ENCODE measurements at places on chromosomes 3 and 15. TPM values are rescaled to one million over a fixed set of nuclear protein-coding genes. Genes with fewer than 3 reads are reported as not detected.

PGBD4 gene
- total RNA-seq, result 1.2 TPM

LSMEM2 gene
- total RNA-seq, result not detected

HTR3E gene
- not detected for total RNA-seq

GPX1 gene
- total RNA-seq, result 319 TPM

TMIE gene
- total RNA-seq, result not detected

HRG gene
- not detected for total RNA-seq

ANKRD63 gene
- total RNA-seq, result not detected

SH3BP5 gene
- total RNA-seq, result 82.4 TPM

DHX36 gene
- total RNA-seq, result 128 TPM

WNT5A gene
- total RNA-seq, result 6.5 TPM

ZKSCAN7 gene
- 2.5 TPM for total RNA-seq

ZNF385D gene
- 81.3 TPM for total RNA-seq

GRCh38 chr3:42681361-42682038 is 3.8 kb upstream of the KLHL40 start:
- no peaks in the 10 kb centered on the region for H3K27me3 ChIP-seq
- H3K4me3 ChIP-seq, result no peak overlapping the region
- peaks cover 17% of the 10 kb centered on the region for H3K4me1 ChIP-seq
- no peak for DNase-seq

DNA sequence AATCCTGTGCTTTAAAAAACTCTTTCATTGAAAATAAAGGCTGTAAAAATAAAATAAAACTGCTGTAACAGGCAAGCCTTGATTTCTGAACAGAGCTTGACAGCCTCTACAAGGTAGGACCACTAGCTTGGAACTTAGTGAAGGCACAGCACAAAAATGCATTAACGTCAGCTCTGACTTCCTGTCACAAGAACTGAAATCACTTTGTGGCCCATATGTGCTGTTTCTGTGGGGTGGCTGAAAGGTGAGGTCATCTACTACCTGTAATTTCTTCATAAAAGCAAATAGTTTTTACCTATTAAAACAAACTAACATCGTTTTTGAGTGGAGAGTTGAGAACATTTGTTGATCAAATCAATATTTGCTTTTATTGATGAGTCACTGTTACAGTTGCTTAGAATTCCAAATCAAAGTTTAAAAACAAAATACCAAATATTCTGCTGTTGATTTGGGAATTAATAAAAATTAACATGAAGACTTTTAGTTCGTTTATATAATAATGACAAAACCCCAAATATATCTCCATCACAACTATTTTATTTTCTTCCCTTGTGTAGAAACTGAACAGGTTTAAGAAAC is 1034.1 kb downstream of the MCTP2 start:
- H3K27me3 ChIP-seq, result no peaks in the 10 kb centered on the region
- peaks cover 27% of the 10 kb centered on the region for H3K4me1 ChIP-seq
- DNase-seq, result no peak
- H3K36me3 ChIP-seq, result no peaks in the 10 kb centered on the region
- peak overlapping the region; percentile 84 for H3K27ac ChIP-seq
- no peak overlapping the region for H3K4me3 ChIP-seq

- DNase-seq, result no peak
- H3K27me3 ChIP-seq, result no peaks in the 10 kb centered on the region
- no peaks in the 10 kb centered on the region for H3K36me3 ChIP-seq
- H3K4me3 ChIP-seq, result no peak overlapping the region
These were observed 146.0 kb downstream of the ARPP21 start for GRCh38 chr3:35785234-35785888.

GRCh38 chr3:193702967-193703366 is 110.0 kb downstream of the OPA1 start:
- H3K27ac ChIP-seq, result peak overlapping the region; percentile 67
- DNase-seq, result no peak
- peaks cover 38% of the 10 kb centered on the region for H3K4me1 ChIP-seq
- no peak overlapping the region for H3K4me3 ChIP-seq
- H3K27me3 ChIP-seq, result no peaks in the 10 kb centered on the region
- no peaks in the 10 kb centered on the region for H3K36me3 ChIP-seq

DNA sequence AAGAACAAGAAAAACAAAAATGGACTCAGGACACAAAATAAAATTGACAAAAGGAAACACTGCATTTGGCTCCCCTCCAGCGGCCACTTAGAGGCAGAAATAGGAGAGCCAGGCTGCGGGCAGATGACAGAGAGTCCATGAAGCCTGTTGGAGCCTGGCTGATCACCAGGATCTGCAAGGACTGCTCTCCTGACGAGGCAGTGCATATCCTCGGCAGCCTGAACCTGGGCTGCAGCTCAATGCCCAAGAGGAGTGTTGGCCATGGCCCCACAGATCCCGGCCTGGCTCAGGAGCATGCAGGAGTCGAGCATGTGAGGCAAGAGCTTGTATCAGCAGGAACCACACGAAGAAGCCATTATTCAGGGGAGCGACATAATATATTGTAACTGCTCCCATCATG is 199.8 kb downstream of the STT3B start:
- no peak overlapping the region for H3K27ac ChIP-seq
- peaks cover 8% of the 10 kb centered on the region for H3K4me1 ChIP-seq
- H3K4me3 ChIP-seq, result no peak overlapping the region
- H3K27me3 ChIP-seq, result no peaks in the 10 kb centered on the region
- DNase-seq, result no peak

DNA sequence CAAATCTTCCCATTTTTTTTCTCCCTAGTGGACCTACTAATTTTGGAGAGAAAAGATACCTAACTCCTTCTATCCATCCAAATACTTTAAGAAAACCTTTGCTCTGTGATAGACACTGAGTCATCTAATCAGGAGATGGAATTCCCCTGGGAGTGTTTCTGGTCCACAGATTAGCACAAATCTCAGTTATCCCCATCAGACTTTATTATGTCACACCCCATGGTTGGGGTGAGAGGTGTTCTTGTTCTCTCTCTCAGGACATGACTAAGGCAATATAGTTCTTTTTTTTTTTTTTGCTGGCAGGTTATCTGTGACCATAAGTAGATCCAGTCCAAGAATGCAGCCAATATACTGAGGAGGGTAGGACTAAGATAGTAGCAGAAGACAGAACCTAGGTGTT is 15.8 kb downstream of the SLC9A9 start:
- no peaks in the 10 kb centered on the region for H3K27me3 ChIP-seq
- DNase-seq, result no peak
- peaks cover 13% of the 10 kb centered on the region for H3K4me1 ChIP-seq
- H3K4me3 ChIP-seq, result no peak overlapping the region

- H3K4me3 ChIP-seq, result peak overlapping the region; percentile 97
- H3K27ac ChIP-seq, result peak overlapping the region; percentile 97
- no peaks in the 10 kb centered on the region for H3K27me3 ChIP-seq
These were observed 2.3 kb downstream of the INKA1 start for GRCh38 chr3:49805367-49805782.

DNA sequence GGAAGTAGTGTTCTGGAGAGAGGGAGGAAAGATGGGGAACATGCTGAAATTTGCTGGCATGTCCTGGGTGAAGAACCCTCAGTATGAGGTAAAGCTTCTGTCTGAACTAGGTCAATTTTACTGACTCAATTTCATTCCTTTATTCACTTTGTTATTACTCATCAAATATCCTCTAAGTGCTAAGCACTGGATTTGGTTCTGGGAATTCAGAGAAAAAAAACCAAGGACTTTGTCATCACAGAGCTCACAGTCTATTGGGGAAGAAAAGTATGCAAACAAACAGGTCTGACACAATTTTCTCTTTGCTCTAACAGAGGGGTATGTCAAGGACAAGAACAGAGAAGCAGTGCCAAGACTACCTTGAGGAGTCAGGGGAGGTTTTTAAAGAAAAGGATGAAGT is 68.0 kb downstream of the TFG start:
- H3K4me3 ChIP-seq, result no peak overlapping the region
- H3K27me3 ChIP-seq, result no peaks in the 10 kb centered on the region
- H3K4me1 ChIP-seq, result no peaks in the 10 kb centered on the region
- H3K36me3 ChIP-seq, result peaks cover 5% of the 10 kb centered on the region
- DNase-seq, result no peak

GRCh38 chr3:52186729-52187128 is 11.2 kb upstream of the ALAS1 start:
- H3K4me3 ChIP-seq, result no peak overlapping the region
- no peaks in the 10 kb centered on the region for H3K36me3 ChIP-seq
- no peak for DNase-seq

GRCh38 chr3:190339130-190339529 is 16.9 kb upstream of the CLDN1 start:
- no peak for DNase-seq
- H3K4me3 ChIP-seq, result no peak overlapping the region
- H3K36me3 ChIP-seq, result no peaks in the 10 kb centered on the region
- H3K27me3 ChIP-seq, result no peaks in the 10 kb centered on the region

GRCh38 chr3:127442506-127442905 is 148.0 kb downstream of the TPRA1 start:
- no peaks in the 10 kb centered on the region for H3K36me3 ChIP-seq
- no peak overlapping the region for H3K27ac ChIP-seq
- H3K4me1 ChIP-seq, result no peaks in the 10 kb centered on the region
- H3K27me3 ChIP-seq, result no peaks in the 10 kb centered on the region
- no peak for DNase-seq
